NCI-H1436 treated with DMSO at 0.1 percent for 48 hours (cell line): ENCODE measurements at places on chromosomes 1 and 21.

- DNase-seq, result no peak
These were observed 19.9 kb downstream of the REG4 start for GRCh38 chr1:119791377-119791776.

GRCh38 chr1:107244709-107245500 lies 104.1 kb downstream of the NTNG1 start:
- no peak for DNase-seq

- no peak for DNase-seq
These were observed 360.2 kb downstream of the VAV3 start for GRCh38 chr1:107604825-107605224.

DNA sequence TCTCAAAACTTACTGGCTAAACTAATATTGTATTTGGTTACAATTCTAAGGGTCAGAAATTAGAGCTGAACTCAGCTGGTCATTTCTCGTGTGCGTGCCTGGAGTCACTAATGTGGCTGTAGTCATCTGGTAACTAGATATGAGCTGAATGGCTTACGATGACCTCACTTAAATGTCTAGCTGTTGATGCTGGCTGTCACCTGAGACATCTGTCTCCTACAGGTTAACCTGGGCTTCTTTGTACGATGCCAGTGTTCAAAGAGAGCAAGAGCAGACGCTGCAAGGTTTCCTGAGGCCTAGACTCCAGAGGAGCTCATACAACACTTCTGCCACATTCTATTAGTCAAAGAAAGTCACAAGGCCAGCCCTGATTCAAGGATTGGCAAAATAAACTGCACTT lies 17.1 kb upstream of the ALG6 start:
- DNase-seq, result no peak

DNA sequence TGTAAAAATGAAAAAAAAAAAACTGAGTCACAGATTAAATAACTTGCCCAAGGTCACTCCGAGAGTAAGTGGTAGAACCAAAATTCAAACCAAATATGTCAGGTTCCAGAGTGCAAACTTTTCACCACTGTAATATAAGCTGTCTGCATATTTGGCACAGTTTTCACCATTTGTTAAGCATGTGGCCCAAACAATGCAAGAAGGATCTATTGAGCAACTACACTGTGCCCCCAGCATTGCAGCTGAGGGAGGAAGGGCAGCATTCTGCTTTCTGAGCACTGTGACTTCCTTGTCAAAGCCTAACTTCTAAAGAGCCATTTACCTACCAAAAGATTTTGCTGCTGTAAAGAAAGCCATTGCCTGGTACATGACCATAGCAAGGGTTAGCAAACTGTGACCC lies 133.4 kb downstream of the SYT2 start:
- no peak for DNase-seq

GRCh38 chr1:11180342-11180744 lies 8.8 kb upstream of the ANGPTL7 start:
- DNase-seq, result no peak

DNA sequence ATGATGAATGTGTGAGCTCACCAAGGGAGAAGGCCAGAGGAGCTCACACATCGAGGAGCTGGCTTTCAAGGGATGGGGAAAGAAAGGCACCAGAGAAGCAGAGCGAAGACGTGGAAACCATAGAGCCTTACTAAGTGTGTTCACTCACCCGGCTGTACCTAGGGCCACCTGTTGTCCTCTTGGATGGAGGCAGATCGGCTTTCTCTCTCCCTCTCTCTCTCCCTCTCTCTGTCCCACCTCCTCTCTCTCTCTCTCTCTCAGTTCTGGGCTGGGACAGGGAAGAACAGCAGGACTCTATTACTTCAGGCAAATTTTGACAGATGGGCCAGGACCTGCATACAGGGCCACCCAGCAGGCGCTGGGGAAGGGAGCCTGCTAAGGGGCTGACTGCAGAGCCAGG lies 64.8 kb downstream of the HIVEP3 start:
- DNase-seq, result no peak

- no peak for DNase-seq
These were observed 292.4 kb downstream of the PLPP3 start for GRCh38 chr1:56286956-56287355.

DNA sequence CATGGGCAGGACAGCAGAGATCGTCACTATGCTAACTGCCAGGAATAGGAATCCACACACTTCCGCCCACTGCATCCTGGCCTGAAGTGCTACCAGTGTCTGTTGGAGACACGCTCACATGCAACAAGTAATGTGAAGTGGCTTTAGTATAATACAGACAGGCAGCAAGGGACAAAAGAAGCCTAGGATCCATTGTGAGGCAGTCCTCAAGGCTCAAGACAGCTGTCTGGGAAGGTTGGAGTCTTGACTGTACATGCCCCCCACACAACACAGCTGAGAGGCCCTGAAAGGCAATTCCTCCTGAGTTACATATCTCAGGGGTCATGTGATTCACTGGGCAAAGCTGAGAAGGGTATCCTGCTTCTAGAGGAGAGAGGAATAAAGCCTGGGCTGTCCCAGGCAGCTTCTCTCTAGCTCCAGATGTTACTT lies 39.9 kb upstream of the CD1D start:
- DNase-seq, result no peak

DNA sequence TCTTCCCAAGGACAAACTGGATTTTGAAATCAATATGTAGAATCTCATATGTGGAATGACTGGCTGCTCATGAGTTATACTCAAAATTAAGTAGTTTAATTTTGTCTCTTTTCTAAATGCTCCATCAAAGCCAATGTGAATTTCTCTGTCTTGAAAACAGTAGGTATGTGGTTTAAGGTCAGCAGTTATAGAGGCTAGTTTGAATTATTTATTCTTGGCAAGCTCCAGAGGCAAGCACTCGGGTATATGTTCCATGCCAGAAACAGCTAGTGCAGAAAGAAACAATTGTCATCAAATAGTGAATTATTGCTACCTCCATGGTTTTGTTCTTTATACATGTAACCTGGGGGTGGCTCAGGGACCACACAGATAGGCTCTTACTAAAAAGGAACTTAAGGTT lies 63.5 kb downstream of the LRIG2 start:
- DNase-seq, result no peak

- DNase-seq, result no peak
These were observed 477.2 kb downstream of the BRINP3 start for GRCh38 chr1:190000365-190000872.

DNA sequence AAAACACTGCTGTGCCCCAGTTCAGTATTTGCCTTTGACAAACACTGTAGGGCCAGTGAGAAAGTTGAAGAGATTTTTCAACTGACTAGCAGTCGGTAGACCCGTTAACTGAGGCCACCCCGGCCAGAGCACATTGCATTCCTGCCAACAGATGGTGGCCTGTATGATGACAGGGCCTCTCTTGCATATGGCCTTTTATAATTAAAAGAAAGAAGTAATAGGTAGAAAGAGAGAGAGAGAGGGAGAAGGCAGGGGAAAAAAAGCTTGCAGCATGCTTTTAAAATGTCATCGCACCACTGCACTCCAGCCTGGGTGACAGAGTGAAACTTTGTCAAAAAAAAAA lies 4.7 kb upstream of the C1orf174 start:
- no peak for DNase-seq

DNA sequence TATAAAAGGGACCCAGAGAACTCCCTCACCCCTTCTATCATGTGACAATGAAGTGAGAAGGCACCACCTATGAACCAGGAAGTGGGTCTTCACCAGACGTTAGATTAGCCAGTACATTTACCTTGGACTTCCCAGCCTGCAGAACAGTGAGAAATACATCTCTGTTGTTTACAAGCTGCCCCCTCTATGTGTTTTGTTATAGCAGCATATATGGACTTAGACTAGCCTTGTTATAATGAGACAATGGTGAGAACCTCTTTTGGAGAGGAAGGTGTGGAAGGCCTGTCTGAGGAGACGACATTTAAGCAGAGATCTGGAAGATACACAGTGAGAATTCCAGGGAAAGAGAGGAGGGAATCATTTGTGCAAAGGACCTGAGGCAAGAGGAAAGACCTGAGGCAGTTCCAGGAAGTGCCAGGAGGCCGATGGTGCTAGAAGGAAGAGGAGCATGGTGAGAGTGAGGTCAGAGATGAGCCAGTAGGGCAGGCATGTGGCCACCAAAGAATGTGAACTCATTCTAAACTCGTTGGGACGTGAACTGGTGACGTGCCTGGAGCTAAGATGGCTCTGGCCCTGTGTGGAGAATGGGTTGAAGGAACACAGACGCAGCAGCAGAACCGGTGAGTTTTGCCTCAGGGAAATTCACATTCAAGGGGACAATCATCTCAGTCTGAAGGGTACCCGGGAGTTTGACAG lies 98.9 kb upstream of the IRF2BP2 start:
- DNase-seq, result no peak

DNA sequence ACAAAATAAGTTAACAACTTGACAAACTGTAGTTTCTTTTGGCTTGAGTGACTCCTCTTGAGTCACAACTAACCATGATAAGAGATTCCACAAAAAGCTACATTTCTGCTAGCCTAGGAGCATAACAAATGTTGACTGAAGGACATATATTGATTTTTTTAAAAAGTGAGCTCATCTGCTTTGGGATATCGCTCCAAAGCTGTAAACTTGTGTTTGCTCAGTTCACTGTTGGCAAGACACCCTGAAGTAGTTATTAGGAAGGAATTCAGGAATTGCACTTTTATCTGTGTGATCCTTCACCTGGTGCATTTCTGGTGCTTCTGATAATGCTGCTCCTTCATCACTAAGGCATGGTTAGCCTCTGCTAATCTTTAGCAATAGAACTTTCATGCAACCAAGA lies 23.7 kb downstream of the RWDD3 start:
- DNase-seq, result no peak

- peak; percentile 41 for DNase-seq
These were observed at the start of gene SLC16A1 for GRCh38 chr1:112955773-112956543. SLC16A1 (minus strand) TSS chr1:112956196; CDS start chr1:112929308, 26,888 bp downstream.

GRCh38 chr1:110125810-110126209 lies 13.6 kb downstream of the UBL4B start:
- no peak for DNase-seq

DNA sequence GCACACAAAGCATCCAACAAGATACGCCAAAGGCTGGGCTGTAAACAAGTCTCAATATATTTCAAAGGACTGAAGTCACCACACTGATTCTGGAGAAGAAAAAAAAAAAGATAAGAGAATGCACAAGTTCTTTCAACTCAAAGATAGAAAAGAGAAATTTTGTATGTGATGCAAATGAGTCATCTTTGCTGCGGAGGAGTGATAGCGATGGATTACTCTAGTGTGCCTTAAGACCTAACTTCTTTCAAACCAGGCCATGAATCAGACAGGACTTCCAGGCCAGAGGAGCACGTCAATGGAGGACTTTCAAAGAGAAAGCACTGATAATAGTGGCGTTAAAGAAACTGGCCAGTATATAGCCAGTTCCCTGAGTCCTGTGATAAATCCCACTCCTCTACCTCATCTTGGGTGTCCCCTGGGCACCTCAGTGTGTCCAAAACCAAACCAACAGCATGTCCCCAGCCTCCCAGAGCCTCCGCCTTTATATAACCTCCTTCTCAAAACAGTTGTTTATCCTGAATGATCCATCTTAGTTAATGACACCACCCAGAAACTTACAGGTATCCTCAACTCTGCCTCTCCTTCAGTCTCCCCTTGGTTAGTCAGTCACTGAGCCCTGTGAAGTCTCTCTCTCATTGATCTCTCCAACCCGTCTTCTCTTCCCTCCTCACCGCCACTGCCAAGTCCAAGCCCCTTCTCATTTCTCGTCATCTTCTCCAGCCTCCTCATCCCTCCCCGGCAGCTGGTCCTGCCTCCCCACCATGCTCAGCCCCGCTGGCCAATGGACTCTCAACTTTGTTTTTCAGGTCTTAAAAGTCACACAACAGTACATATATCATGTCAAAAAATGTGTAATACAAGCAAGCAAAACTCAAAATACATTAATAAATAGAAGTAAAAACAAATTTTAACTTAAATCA lies 47.2 kb upstream of the IFFO2 start:
- DNase-seq, result no peak

DNA sequence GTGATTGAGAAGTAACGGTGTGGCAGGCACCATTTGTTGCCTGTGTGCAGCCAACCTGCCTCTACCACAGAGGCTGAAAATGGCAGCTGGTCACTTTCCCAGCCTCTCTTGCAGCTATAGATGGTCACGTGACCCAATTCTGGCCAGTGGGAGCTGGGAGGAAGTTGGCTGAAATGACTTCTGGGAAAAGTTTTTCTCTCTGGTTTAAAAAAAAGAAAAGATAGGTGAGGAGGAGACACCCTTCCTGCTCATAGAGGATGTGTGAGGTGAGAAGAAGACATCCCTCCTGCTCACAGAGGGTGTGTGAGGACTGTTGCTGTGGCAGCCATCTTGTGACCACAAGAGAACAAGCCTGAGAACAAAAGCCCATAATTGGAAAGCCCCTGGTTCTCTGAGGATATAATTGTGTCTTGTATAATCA lies 122.8 kb downstream of the SYF2 start:
- no peak for DNase-seq

DNA sequence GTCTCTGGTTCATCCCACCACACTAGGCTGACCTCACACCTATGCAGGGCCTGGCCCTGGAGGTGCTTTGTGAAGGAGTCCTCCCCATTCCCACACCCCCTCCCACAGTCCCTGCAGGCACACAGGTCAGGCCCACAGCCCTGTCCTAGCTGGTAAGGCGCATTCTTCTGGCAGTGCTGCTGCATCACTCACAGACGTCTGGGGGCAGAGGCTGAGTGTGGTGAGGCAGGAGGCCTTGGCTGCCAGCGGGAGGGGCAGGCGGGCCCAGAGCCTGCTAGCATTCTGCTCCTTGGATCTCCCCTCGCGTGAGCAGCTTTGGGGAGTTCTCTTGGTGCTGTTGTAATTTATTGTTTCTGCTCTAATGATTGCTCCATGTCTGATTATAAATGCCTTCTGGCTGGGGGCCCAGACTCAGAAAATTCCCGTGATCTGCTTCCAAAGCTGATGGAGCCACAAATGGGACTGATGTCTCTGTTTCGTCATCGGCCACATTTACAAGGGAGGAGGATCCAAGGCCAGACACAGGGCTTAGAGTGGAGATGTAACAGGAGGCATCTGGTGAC lies 62.9 kb downstream of the TRABD2B start:
- no peak for DNase-seq

DNA sequence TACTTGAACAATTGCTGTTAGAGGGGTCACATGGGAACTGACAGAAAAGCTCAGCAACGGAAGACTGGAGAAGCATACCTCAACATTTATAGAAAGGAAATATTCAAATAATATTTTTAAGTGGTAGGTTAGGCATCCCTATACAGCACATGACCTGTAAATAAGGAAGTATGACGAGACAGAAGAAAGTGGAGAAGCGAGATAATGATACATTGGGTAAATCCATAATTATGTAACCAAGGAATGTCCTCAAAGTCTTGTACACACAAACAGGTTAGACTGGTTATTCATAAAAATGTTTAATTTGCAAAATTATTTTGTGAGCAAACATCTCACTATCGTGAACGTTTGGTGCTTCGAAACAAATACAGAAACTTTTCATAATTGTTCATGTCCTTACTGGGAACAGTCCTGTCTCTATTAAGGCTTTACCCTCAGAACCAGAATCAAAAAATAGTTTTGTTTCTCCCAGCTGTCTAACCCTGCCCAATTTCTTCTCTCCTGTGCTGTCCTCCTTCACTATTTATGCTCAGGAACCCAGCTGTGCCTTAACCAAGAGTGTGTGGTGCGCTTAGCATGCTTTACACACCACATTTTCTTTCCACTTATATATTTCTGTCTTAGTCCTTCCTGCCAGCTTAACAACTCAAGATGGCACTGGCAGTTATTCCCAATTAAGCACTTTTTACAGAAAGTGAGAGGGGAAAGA lies 10.2 kb downstream of the KMO start:
- no peak for DNase-seq

- DNase-seq, result no peak
These were observed 102.9 kb upstream of the IRF2BP2 start for GRCh38 chr1:234712891-234713305.
